ENCODE measurements at places on chromosomes 5 and 9. TPM values are rescaled to one million over a fixed set of nuclear protein-coding genes. Genes with fewer than 3 reads are reported as not detected.

PTPRD gene
- not detected for polyA plus RNA-seq

BRD8 gene
- 17.6 TPM for polyA plus RNA-seq

BNC2 gene
- 0.01 TPM for polyA plus RNA-seq

FAM153A gene
- polyA plus RNA-seq, result not detected

SLC6A19 gene
- not detected for polyA plus RNA-seq

ARRDC1 gene
- polyA plus RNA-seq, result 87.6 TPM

CNTFR gene
- not detected for polyA plus RNA-seq

NMUR2 gene
- polyA plus RNA-seq, result not detected

SPINK6 gene
- not detected for polyA plus RNA-seq

GAS1 gene
- 0.10 TPM for polyA plus RNA-seq

RASGEF1C gene
- polyA plus RNA-seq, result not detected

PCDHGA2 gene
- polyA plus RNA-seq, result not detected

ZDHHC11B gene
- polyA plus RNA-seq, result not detected

LRRC26 gene
- polyA plus RNA-seq, result not detected

SLCO6A1 gene
- not detected for polyA plus RNA-seq

ARL14EPL gene
- 0.11 TPM for polyA plus RNA-seq

PGM5 gene
- 1.1 TPM for polyA plus RNA-seq

PRR7 gene
- polyA plus RNA-seq, result 17.4 TPM

GPR150 gene
- polyA plus RNA-seq, result not detected
